HS-5 (cell line): ENCODE measurements at places on chromosomes 5 and 9.

GRCh38 chr5:173123416-173123815, 20.9 kb upstream of the BNIP1 start:
- no peak for DNase-seq

- DNase-seq: no peak
Measured at GRCh38 chr5:137822158-137822764, 45.4 kb upstream of the MYOT start.

DNA sequence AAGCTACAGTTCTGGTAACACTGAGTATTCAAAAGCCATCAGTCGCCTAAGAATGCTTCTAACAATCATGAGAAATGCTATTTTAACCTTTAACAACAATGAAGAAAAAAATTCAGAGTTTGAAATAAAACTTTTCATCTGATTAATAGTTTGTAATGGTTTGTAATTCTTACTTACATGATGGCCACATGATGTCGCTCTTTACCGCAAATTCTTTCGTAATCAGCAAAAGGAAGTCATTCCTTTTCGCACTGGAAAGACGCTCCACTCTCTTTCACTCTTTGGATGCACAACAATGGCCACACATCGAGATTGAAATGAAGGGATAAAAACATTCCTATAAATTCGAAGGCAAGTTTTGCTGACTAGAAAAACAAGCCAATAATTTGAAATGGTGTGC, at the start of gene PCDHA7:
Gene PCDHA7 (plus strand): TSS at position 277 of the 400 bp plus-strand sequence. CDS start 115 bp downstream, at position 392.
- no peak for DNase-seq

- DNase-seq: no peak
Measured at GRCh38 chr5:156540491-156540890, 213.5 kb downstream of the SGCD start.

DNA sequence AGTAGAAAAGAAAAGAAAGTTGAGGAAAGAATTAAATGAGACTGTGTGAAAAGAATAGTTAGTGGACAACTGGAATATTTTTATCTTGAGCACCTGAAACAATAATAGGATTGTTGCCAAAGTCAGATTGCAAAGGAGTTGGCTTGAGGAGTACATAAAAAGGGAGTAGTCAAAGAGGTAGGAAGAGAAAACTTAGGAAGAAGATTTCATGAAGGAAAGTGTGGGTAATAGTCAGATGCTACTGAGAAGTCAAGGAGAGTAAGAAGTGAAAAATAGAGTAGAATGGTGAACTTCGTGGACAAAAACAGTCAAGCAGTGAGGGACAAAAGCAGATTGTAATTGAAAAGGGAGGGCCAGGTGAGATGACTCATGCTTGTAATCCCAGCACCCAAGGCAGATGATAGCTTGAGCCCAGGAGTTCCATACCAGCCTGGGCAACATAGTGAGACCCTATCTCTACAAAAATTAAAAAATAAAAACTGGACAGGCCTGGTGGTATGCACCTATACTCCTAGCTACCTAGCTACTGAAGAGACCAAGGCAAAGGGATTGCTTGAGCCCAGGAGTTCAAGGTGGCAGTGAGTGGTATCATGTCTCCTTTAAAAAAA, 178.9 kb downstream of the NIPBL start:
- no peak for DNase-seq

DNA sequence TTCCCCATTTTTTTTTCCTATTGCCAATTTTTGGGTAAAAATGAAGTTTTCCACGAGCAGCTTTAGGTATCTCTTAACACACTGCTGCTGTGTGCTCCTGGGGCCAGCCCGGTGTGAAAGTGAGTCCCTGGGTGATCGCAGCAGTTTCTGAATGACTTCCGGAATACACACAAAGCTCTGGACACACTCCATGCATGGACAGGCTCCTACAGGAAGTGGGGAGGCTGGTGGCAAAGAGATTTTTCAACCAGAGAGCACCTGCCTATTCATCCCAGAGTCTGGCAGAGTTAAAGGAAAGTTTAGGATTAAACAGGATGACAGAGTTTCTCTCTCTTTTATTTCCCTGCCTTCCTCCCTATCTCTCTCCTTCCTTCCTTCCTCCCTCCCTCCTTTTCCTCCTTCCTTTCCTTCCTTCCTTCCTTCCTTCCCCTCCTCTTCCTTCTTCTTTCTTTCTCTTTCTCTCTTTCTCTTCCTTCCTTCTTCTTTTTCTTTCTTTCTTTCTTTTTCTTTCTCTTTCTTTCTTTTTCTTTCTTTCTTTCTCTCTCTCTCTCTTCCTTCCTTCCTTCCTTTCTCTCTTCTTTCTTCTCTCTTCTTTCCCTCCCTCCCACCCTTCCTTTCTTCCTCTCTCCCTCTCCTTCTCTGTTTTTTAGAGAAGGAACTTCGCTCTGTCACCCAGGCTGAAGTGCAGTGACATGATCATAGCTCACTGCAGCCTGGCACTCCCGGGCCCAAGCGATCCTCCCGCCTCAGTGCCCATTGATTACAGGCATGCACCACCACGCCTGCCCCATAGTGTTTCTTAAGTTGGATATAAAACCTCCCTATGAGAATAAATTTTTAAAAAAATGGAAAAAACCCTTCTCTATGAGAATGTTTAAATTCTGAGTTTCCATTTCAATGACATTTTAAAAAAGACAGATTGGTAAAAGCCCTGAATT, 38.7 kb upstream of the UBTD2 start:
- no peak for DNase-seq

- DNase-seq: no peak
Measured at GRCh38 chr9:72583370-72583769, 62.0 kb downstream of the TMC1 start.

DNA sequence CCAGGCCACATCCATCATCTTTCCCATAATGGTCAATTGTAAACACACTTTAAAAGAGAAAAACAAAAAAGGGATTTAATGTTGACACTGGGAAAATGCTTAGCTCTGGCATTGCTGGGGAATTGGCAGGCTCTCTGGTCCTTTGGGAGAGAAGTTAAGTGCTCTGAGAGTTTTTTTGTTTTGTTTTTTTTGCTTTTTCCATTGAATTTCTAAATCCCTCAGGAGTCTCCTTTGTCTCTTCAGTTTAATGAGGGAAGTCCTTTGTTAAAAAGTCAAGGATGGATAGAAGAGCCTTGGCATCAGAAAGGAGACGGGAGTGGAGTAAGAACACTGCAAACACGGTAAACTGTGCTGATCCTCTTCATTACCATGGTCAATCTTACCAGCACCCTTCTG, 7.1 kb upstream of the HAND1 start:
- no peak for DNase-seq
